Neural progenitor cell (in vitro differentiated cells): ENCODE measurements at places on chromosomes 3 and 15. TPM values are rescaled to one million over a fixed set of nuclear protein-coding genes. Genes with fewer than 3 reads are reported as not detected.
A peak's percentile ranks its signal among the peaks of the same experiment; 100 is the strongest.

DNA sequence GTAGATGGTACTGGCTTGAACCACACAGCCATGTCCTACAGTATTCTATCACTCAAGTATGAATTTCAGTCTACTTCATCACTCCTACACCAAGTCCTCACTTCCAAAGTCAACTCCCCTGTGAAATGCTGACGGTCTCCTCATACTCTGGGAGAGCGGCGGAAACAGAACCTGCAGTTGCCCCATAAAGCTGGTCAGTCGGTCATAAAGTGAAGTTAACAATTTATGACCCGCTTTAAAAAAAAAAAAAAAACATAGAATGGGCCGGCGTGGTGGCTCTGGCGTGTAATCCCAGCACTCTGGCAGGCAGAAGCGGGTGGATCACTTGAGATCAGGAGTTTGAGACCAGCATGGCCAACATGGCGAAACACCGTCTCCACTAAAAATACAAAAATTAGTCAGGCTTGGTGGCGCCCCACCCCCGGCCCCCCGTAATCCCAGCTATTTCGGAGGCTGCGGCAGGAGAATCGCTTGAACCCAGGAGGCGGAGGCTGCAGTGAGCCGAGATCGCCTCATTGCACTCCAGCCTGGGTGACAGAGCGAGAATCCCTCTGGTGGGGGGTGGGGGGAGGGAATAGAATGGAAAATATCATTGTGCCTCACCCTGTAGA, 2.1 kb downstream of the TRANK1 start:
- no peak overlapping the region for H3K4me3 ChIP-seq
- no peak overlapping the region for H3K27ac ChIP-seq
- no peaks in the 10 kb centered on the region for H3K36me3 ChIP-seq
- peaks cover 34% of the 10 kb centered on the region for H3K27me3 ChIP-seq

GRCh38 chr3:50126287-50127211, 28.6 kb upstream of the SEMA3F start:
- H3K4me3 ChIP-seq, result no peak overlapping the region
- no peak overlapping the region for H3K27ac ChIP-seq
- DNase-seq, result peak; percentile 48
- no peaks in the 10 kb centered on the region for H3K36me3 ChIP-seq
- no peaks in the 10 kb centered on the region for H3K27me3 ChIP-seq
- H3K4me1 ChIP-seq, result peaks cover 36% of the 10 kb centered on the region

DNA sequence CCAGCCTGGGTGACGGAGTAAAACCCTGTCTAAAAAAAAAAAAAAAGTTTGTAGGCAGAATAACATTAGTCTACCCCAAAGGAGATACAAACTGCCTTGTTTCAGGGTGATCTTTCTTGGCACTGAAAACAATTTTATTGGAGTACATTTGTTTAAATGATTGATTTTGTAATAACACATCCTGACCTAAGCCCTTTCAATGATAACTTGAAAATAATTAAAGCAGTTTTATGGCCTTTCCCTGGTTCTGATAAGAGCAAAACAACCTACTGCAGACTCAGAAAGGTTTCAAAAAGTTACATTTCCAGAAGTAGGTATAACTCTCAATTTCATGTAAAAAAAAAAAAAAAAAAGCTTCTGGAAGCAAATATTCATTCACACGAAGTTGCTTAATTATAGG, 164.4 kb downstream of the ISL2 start:
- no peak for DNase-seq
- no peak overlapping the region for H3K27ac ChIP-seq
- H3K4me1 ChIP-seq, result peaks cover 14% of the 10 kb centered on the region
- H3K36me3 ChIP-seq, result no peaks in the 10 kb centered on the region
- no peak overlapping the region for H3K4me3 ChIP-seq
- no peaks in the 10 kb centered on the region for H3K27me3 ChIP-seq

- no peak overlapping the region for H3K27ac ChIP-seq
- no peak overlapping the region for H3K4me3 ChIP-seq
- no peak for DNase-seq
- H3K36me3 ChIP-seq, result no peaks in the 10 kb centered on the region
- H3K27me3 ChIP-seq, result peaks cover 13% of the 10 kb centered on the region
- H3K4me1 ChIP-seq, result peaks cover 18% of the 10 kb centered on the region
Observed at GRCh38 chr3:197302696-197303341, 4.4 kb upstream of the DLG1 start.

- no peaks in the 10 kb centered on the region for H3K4me1 ChIP-seq
- no peak for DNase-seq
- H3K27me3 ChIP-seq, result no peaks in the 10 kb centered on the region
Observed at GRCh38 chr3:127961963-127962362, 46.9 kb downstream of the KBTBD12 start.

GRCh38 chr3:147702509-147702908, 293.3 kb downstream of the ZIC1 start:
- H3K36me3 ChIP-seq, result no peaks in the 10 kb centered on the region
- no peaks in the 10 kb centered on the region for H3K27me3 ChIP-seq
- H3K27ac ChIP-seq, result no peak overlapping the region
- no peak for DNase-seq

- H3K36me3 ChIP-seq, result peaks cover 6% of the 10 kb centered on the region
- H3K4me3 ChIP-seq, result no peak overlapping the region
- H3K4me1 ChIP-seq, result no peaks in the 10 kb centered on the region
- H3K27ac ChIP-seq, result no peak overlapping the region
Observed at GRCh38 chr15:74657846-74658245, 38.0 kb downstream of the EDC3 start.

DNA sequence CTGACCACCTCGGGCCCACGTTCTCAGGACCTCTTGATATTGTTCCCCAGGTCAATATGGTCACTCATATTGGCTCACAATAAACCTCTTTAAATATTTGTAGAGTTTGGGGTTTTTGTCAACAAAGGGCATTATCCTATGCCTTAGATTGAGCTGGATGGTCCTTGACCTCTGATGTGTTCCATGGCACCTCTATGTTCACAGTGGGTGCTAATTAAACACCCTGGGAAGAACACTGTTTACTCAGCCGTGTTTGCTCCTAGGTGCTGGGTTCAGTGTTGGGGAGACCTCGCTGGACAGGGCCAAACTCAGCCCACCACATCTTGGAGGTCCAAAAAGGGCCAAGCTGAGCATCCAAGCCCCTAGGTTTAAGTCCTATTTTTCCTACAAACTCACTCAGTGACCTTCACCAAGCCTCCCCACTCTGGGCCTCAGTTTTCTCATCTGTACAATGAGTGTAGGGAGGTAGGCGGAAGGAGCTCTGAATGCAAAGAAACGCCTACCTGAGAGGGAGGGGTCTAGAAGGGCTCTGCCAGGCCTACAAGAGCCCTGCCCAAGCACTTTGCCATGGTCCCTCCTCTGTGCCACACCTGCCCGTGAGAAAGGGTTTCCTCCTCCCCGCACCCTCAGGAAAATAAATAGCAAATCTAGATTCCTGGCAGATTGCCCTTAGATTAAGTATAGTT, 7.2 kb downstream of the FAM174B start:
- H3K4me3 ChIP-seq, result peak overlapping the region; percentile 34
- peaks cover 62% of the 10 kb centered on the region for H3K4me1 ChIP-seq
- H3K36me3 ChIP-seq, result no peaks in the 10 kb centered on the region
- H3K27ac ChIP-seq, result peak overlapping the region; percentile 92

DNA sequence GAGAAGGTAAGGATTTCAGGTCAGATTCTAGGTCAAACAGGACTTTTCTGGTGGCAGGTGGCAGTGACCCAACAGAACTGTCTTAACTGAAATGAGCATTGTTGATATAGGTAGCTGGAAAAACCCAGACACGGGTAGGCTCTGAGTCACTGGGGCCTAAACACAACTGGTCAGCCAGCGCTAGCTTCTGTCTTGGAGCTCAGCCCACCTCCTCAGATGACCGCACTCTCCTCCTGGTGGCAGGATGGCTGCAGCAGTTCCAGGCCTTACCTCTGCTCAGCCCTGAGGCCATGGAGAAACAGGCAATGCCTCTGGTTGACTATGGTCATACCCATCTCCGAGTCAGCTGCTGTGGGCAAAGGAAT, 61.1 kb upstream of the GATA2 start:
- no peak for DNase-seq
- H3K36me3 ChIP-seq, result no peaks in the 10 kb centered on the region
- H3K27ac ChIP-seq, result no peak overlapping the region
- H3K27me3 ChIP-seq, result peaks cover 30% of the 10 kb centered on the region
- H3K4me1 ChIP-seq, result no peaks in the 10 kb centered on the region
- H3K4me3 ChIP-seq, result no peak overlapping the region

DNA sequence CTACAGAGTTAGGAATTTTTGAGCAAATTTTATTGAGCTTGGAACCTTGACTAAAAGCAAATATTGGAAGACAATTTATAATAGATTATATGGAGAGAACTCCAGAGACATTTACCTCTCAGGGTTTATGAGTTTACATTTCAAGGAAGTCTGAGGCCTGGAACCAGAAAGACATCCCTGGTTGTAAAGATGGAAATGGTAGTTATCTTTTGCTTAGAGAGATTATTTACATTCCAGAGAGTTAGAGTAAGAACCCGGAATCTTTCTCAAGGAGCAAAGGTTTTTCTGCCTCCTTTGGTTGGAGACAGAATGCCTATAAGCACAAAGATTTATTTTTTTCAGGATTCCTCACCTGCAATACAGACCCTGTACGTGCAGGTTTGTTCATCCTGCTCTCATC, 458.1 kb downstream of the TBL1XR1 start:
- no peaks in the 10 kb centered on the region for H3K27me3 ChIP-seq
- no peak overlapping the region for H3K27ac ChIP-seq
- no peaks in the 10 kb centered on the region for H3K4me1 ChIP-seq
- H3K36me3 ChIP-seq, result no peaks in the 10 kb centered on the region

DNA sequence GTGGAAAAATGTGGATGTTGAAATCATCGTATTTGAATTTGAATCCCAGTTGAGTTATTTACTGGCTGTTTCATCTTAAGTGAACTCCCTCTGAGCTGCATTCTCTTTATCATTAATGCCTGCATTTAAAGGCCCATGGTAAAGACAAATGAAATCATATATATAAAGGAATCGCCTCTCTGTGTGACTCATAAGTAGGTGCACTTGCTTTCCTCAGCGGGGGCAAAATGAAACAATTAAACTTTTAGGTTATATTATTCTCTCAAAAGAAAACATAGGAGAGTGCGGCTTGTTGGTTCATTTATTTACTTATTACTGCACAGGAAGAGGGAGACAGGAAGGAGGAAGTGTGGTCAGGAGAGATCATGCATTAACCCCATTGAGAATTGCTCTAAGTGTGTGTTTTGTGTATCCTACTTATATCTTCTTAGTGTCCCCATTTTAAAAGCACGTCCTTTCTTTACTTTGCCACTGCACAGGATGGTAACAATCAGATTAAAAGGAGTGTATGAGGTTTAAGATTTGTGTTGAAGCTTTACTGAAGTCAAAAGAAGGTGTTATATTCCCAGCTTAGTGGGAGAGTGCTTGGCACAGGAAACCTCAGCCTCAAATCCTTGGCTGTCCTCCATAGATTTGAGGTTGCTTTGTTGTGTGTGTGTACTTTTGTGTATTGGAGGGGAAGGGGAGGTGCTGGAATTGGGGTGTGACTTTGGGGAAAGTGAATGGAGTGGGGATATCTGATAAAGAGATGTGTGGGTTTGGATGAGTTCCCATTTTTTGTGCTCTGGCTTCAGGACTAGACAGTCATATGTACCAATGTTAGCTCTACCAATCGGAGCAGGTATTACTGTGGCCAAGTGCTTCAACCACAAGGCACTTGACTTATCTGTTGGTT, 595.8 kb upstream of the NR2F2 start:
- H3K36me3 ChIP-seq, result no peaks in the 10 kb centered on the region
- H3K27me3 ChIP-seq, result no peaks in the 10 kb centered on the region
- H3K27ac ChIP-seq, result no peak overlapping the region
- no peak overlapping the region for H3K4me3 ChIP-seq
- peaks cover 7% of the 10 kb centered on the region for H3K4me1 ChIP-seq

DNA sequence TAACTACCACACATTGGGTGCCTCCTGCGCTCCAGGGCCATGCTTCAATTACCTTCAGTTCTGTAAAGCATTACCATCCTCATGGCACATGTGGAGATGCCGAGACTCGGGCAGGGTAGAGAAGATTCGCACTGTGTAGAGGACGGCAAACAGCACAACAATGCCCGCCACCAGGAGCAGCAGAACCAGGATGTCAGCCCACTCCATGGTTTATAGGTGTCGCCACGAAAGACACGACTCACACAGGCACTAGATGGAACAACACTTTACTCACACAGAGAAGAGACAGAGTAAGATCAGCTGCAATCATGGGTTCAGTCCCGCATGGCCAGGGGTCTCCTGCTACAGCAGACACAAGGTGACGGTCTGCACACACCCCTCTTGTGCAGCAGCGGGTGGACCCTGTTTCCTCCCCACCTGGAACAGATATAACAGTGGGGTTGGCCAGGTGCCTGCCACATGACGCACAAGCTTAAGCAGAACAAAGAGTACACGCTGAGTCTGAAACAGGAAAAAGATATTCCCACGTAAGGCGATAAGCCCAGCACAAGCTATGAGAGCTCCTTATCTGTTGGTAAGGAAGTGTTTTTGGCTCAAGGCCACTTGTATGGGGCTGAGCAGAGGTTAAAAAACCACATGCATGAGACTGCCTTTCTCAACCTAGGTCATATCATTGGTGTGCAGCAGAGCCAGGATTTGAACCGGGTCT, 2.5 kb upstream of the TBC1D21 start:
- no peaks in the 10 kb centered on the region for H3K36me3 ChIP-seq
- peaks cover 7% of the 10 kb centered on the region for H3K27me3 ChIP-seq
- H3K4me1 ChIP-seq, result no peaks in the 10 kb centered on the region
- no peak for DNase-seq
- H3K27ac ChIP-seq, result no peak overlapping the region

GRCh38 chr15:88233921-88234320, 22.6 kb downstream of the NTRK3 start:
- no peaks in the 10 kb centered on the region for H3K27me3 ChIP-seq
- H3K27ac ChIP-seq, result no peak overlapping the region
- no peak overlapping the region for H3K4me3 ChIP-seq
- no peaks in the 10 kb centered on the region for H3K36me3 ChIP-seq
- DNase-seq, result no peak
- peaks cover 6% of the 10 kb centered on the region for H3K4me1 ChIP-seq

GRCh38 chr3:31198890-31199289, 304.4 kb upstream of the GADL1 start:
- no peak overlapping the region for H3K4me3 ChIP-seq
- no peak for DNase-seq
- H3K27ac ChIP-seq, result no peak overlapping the region
- peaks cover 9% of the 10 kb centered on the region for H3K4me1 ChIP-seq
- no peaks in the 10 kb centered on the region for H3K27me3 ChIP-seq
- no peaks in the 10 kb centered on the region for H3K36me3 ChIP-seq

- DNase-seq, result peak; percentile 4
- H3K4me3 ChIP-seq, result no peak overlapping the region
- no peak overlapping the region for H3K27ac ChIP-seq
Observed at GRCh38 chr3:186664506-186664905, 1.3 kb upstream of the HRG start.

The CPB1 gene
- not detected in 2 replicates for total RNA-seq

The LCTL gene
- 17.2 and 19.2 TPM in 2 replicates for total RNA-seq

The MRAS gene
- total RNA-seq, result 11.2 and 17.2 TPM in 2 replicates

The CCDC54 gene
- total RNA-seq, result not detected in 2 replicates

The XCR1 gene
- total RNA-seq, result not detected in 2 replicates

The PLD1 gene
- 0.19 and 0.21 TPM in 2 replicates for total RNA-seq

The ATP2B2 gene
- 0.03 TPM in 1 of 2 replicates, not detected in the other for total RNA-seq

The ETV5 gene
- total RNA-seq, result 12.5 and 16.3 TPM in 2 replicates
